ENCODE measurements at places on chromosomes 4 and X.

- no peak for DNase-seq
Measured at GRCh38 chrX:10526451-10526850, 93.9 kb downstream of the MID1 start.

DNA sequence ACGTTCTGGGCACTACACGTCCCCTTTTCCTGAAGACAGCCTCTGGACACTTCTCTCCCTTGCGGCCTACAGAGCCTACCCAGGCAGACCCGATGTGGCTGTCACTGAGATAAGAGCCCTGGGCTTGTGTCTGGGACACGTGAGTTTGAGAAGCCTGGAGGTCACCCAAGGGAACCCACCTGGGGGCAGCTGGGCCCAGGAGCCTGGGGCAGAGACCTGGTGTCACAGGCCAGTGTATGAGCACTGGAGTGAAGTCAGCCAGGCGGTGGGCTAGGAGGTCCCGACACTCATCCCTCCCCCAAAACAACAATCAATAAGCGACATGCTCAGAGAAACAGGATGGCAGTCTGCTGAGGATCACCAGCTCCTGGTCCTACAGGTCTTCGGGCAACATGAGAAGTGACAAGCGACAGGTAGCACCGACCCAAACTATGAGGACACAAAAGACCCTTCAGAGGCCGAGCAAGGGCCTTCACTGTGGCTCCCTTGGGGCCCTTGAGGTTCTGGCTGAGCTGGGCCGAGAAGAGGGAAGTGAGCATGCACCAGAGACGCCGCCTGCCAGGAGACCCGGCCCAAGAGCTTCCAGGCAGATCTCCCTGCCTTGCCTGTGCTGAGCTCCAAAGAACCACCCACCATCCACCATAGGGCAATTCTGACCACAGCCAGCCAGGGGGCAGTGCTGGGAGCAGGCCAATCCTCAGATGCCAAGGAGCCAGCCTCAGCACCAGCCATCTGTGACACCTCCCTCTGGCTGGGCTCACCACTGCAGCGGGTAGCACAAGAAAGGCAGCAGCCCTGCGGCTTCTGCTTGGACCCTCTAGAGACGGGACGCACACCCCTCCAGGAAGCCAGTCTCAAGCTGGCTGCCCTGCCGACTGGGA, 11.0 kb upstream of the DUSP9 start:
- no peak for DNase-seq

- no peak for DNase-seq
Measured at GRCh38 chr4:177127658-177128057, 182.0 kb upstream of the NEIL3 start.

DNA sequence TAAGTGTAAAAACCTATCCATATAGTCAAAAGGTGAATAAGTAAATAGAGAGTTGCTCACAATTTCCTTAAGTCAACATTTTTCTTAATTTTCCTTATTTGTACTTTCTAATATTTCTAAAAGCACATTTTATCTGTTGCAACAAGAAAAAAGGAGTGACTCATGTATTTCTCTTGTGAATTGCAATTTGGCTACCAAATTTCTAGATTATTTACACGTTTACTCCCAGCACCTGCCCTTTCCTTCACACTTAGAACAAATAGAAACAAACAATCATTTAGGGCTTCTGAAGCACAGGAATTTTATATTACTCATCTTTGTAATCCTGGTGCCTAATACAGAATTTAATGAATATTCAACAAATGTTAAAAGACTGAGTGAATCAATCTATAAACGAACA, 22.2 kb downstream of the BTC start:
- no peak for DNase-seq

DNA sequence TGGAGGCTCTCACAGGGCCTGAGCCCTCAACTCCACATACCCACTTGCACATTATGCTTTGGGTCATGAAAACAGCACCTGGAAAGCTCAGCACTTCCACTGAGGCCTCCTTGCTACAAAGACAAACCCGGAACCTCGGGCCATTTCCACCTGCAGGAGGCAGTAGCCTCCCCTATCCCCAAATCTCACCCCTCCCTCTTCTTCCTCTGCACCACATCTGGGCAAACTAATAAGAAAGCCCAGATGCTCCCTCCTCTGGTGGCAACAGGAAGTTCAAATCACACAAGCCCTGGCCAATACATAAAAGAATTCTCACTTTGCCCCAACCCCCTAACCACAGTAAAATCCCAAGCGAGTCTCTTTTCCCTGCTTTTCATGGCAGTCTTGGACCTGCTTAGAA, 136.4 kb downstream of the MAPK10 start:
- no peak for DNase-seq

GRCh38 chr4:112290341-112290740, 4.6 kb upstream of the TIFA start:
- DNase-seq, result no peak

- DNase-seq, result no peak
Measured at GRCh38 chrX:20205927-20206708, 60.6 kb downstream of the RPS6KA3 start.

DNA sequence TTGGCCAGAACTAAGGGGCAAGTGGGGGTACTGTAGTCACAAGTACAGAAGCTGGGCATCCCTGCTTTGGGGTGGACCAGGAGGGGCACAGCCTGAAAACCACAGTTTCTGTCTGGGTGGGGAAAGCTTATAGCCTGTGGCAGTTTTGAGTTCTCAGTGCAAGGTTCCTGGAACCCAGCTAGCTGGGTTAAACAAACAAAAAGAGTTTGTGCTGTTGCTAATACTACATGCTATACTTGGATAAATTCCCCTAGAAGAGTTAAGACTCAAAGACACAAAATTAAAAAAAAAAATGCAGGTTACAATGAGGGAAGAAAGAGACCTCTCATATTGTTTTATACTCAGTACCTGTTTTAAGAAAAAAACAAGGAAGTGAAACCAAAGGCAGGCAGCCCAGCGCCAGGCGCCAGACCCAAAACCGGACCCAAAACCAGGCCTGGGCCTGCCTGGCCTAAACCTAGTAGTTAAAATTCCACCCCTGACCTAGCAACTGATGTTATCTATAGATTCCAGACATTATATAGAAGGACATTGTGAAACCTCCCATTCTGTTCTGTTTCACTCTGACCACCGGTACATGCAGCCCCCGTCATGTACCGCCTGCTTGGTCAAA, 50.8 kb downstream of the SLC2A9 start:
- DNase-seq, result no peak

DNA sequence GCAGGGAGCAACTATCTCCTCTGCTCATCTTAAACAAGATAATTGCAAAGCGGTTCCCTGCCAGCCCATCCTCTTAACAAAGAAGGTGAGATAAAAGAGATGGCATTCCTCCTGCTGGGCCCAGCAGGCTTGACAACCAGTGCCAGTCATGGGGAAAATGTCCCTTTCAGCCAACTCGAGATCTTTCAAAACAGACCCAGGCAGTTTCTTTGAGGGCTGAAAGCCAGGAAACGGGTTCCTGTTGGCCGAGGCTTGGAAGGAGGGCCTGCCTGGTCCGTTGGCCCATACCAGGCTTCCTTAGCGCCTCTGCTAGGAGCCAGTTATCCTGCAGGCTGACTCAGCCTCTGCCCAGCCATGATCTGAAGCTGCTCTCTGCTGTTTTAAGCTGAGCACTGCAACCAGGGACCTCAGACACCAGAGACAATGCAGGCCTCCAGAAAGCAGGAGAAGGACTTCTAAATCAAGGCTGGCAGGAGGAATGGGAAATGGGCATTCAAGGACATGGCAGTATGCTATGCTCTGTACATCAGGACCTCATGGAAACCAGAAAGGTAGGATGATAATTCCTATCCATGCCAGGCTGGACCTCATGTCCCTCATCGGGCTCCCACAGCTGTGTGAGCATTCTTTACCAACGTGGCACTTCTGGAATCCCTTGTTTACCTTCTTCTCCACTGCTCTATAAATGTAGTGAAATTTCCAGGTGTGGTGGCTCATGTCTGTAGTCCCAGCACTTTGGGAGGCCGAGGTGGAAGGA, 42.4 kb upstream of the SLC2A9 start:
- DNase-seq, result no peak

DNA sequence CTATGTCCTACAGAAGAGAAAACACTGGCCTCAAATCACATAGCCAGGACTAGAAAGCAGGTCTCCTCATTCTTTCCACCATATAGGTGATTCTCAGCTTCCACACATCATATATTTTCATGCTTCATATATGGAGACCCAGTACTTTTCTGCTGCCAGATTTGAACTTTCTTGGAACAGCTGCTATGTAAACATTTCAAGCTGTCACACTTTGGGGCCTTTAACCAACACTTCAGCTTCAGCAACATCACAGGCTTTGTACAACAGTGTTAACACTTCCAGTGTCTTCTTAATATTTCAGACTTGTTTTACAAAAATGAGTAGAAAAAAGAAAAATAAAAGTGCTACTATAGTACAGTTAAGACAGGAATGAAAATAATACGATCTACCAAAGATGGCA, 12.6 kb downstream of the SH3RF1 start:
- no peak for DNase-seq

- DNase-seq, result no peak
Measured at GRCh38 chrX:106702636-106703035, 23.9 kb upstream of the RNF128 start.

DNA sequence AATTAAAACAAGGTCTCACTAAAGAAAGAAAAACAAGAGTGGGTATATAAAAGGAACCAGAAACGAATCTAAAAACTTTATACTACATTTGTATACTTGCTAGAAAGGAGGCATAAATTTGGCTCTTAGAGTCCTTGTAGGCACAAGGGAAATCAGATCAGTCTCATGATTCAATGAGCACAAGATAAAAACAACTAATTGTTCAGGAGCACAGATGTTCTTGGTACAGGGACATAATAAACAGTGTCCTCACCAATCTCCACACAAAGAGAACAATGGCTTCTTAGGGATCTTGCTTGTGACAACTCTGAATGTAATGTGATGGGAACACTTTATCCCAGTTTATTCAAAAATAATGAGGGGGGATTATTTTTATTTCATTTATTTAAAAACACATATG, 28.3 kb downstream of the TMEM144 start:
- no peak for DNase-seq

DNA sequence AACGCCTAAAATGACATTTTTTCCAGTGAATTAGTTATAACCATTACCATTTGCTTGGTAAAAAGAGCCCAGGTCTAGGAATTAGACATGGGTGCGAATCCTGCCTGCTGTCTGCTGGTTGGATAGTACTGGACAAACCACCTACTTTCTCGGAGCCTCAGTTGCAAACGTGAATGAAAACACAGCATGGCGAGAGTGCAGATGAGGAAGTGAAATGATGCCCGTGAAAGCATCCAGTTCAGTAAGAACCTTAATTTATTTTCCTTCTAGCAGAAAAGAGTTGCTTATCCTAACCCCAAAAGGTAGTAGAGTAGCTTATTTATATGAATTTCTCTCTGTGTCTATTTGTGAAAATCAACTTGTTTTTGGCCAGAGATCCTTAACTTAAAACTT, 171.4 kb upstream of the GALNT7 start:
- DNase-seq, result no peak

GRCh38 chrX:44178274-44179053, 165.0 kb downstream of the EFHC2 start:
- DNase-seq, result no peak

DNA sequence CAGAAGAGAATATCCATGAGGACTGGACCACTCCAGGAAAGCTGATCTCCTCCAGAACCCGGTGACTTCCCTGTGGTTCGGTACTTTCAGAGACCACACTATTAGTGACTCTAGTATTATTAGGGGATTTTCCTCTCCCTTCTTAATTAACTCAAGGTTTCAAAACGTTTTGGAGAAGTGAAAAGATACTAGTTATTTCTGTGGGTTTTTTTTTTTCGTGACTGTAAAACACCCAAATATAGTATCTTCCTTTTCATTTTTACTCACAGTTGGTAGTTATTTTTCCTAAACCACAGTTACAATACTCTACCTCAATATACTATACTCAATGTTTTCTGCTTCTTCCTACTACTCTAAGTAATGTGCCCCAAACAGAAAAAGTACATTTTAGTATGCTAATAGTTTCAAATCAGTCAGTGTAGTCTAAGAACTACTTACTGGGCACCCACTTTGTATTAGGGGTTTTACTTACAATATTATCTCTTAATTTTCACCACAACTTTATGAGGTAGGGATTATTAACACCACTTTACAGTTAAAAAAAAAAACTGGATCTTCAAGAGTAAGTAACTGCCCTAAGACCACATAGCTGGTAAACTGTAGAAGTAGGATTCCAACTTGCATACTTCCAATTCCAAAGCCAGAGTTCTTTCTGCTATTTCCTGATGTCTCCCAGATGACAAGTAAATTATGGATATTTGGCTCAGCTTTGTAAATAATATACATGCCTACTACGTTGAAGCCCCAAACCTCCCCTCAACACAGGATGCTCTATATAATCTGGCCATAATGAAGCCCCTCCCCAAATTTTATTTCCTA, 45.0 kb downstream of the SLC9A7 start:
- DNase-seq, result no peak

DNA sequence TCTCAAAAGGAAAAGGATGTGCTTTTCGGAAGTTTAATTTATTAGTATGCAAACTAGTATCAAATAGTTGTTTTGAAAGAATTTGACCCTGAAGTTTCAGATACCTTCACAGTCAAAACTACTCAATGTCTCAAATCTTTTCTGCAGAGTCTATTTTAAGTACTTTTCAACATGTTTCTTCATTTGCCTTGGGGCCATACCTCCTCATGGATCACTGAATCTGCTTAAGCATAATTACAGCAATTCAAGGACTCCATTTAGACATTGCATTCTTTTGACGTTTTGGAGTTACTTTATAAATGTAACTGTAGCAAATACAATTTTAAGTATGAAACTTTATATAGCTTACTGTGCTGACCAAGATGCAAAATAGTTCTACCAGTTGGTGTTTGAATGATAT, 25.5 kb downstream of the PALLD start:
- no peak for DNase-seq

DNA sequence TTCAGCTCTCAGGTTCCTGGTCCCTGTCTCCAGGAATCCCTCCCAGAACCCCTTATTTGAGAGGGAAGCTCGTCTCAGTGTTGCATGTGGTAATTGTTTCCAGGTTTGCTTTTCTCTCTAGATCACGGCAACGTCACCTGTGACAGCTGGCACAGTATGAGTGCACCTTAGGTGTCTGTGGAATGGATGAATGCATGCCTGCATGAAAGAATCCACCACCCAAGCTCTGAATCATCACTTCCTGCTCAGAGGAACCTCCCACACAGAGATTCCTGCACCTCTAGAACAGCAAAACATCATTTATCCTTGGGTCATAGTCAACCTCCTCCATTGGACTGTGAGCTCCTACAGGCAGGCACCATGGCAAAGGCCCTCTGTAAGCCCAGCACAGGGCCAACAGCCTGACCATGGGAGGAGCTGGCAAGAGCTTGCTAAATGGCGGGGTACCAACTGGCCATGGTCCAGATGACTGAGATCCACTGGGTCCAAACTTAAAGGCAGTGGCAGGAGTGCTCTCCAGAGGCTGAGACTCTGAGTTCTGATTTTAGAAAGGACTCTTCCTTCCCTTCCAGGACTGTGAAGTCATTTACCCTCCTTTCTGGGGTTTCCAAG, 116.2 kb downstream of the SLC2A9 start:
- DNase-seq, result no peak

GRCh38 chr4:185411849-185412248, 13.9 kb downstream of the UFSP2 start:
- DNase-seq, result no peak

GRCh38 chr4:154490234-154490582, 1.4 kb downstream of the DCHS2 start:
- no peak for DNase-seq

- DNase-seq, result no peak
Measured at GRCh38 chr4:44160776-44161367, 287.7 kb downstream of the KCTD8 start.

- DNase-seq, result no peak
Measured at GRCh38 chrX:9526965-9527364, 62.1 kb downstream of the TBL1X start.
